ENCODE measurements at places on chromosomes 2 and 18.

DNA sequence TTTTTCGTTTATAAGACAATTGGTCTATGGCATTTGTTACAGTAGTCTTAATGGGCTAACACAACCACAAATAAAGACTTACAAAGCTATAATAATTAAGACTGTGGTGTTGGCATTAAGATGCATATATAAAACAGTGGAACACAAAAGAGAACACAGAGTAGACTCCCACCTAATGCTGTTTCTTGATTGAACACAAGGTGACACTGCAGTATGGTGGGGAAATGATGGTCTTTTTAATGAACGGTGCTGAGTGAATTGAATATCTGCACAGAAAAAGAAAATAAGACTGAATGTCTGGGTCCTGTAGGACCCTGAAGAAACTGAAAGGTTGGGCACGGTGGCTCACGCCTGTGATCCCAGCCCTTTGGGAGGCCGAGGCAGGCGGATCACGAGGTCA lies 1136.6 kb upstream of the NXPH2 start:
- no peak for DNase-seq

DNA sequence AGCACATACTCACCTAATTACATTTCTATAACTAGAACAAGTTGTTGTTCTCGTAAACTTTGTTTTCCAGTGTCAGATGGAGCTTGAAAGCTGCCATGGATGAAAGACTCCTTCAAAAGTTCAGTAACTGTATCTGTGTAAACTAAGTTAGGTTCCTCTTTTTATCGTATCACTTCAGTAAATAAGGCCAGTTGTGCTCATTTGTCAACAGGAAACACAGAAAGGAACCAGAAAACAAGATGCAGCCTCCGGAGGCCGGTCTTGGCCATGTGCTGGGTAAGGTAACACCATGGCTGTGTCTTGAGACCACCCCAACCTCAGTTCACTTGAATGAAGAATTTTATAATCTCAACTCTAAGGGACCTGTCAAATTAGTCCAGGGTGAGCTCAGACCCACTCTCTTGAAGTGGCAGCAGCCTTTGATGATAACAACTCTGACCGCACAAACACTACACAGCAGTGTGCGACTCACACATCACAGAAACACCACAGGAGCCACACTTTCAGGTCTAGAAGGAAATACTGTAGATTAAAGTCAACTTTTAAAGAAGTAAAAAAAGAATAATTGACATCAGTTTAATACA lies 213.8 kb downstream of the AFF3 start:
- DNase-seq: no peak

- no peak for DNase-seq
These were observed 92.3 kb downstream of the KCNH7 start for GRCh38 chr2:162746310-162746709.

DNA sequence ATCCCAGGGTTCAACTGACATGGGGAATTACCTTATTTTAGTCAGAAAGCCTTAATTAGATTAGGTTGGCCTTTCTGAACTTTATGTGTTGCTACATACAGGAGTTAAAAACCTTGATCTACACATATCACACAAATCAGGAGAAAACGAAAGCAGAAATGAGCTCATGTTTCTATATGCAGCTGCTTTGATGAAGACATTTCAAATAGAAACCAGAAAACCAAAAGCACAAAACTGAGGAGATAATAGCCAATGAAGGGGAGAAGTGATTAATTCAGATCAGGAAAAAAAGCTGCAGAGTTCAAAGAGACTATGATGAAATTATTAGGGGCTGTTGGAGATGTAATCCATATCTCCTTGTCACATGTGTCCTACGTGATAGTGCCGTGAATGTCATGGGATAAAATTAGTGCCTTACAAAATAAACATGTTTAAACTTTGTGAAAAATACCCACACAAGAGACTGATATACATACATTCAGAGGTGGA lies 255.0 kb downstream of the CAMKMT start:
- peak; percentile 14 for DNase-seq

DNA sequence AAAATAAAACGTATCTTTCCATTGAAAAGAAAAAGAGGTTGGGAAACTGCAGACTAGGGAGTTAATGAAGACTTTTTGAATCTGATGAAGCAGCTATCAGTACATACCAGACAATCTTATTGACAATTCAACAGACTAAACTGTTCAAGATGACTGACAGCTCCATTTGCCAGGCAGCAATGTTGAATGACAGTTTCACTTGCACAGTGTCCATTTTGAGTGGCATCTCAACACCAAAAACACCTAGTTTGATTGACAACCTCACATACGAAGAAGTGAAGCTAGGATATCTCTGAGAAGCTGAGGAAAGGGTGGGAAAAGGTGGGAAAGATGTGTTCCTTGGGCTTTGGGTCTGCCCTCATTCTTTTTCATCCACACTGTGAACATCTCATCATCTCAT lies 315.0 kb upstream of the SYT4 start:
- DNase-seq: no peak

- DNase-seq: no peak
These were observed 14.6 kb upstream of the MCM6 start for GRCh38 chr2:135890835-135891234.

DNA sequence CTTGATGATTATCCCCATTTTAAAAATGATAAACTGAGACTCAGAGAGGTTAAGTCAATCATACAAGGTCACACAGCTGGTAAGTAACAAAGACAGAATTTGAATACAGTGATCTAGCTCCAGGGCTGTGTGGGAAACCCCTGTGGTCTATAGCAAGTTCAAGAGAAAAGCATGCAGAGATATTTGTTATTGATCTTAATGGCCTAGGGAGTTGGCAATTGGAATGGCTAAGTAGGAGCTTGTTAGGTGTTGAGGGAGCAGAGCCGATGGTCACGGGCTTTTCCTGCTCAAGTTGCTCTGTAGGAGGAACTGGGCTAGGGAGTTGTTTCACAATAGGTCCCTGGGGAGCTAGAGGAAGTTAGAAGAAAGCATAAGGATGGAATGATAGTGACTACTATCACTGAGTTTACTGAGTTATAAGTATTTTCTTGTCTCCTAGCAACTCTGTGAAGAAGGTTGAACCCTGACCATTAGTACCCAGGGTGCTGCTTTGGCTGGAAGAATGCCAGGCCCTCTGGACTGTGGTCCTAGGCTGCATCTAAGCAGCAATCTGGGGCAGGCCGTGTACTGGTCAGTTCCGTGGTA lies 30.0 kb downstream of the RNF125 start:
- DNase-seq: no peak

- no peak for DNase-seq
These were observed 52.3 kb downstream of the GAD1 start for GRCh38 chr2:170869036-170869435.

DNA sequence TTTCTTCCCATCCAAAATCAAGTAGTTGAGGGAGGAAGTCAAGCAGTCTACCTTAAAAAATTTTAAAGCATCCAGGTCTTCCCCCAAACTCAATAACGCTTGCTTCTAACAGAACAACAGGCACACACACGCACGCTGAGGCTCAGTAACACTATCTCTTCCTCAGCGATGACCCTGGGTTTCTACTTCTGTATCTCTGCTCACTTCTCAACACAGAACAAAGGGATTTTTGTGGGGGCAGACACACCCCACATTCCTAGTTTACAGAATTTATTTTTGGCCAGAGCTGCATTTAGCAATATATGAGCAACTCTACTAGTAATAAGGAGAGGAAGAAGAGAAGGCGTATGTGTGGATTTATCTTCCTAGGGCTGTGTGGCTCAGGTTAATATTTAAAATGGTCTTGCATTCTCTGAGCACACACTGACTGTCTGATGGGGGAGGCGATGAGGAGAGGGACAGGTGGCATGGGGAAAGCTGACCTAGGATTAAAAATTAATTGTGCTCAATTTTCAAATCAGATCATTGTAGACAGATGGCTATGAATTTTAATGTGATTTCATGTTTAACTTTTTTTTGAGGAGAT lies 71.3 kb upstream of the PPM1B start:
- no peak for DNase-seq

DNA sequence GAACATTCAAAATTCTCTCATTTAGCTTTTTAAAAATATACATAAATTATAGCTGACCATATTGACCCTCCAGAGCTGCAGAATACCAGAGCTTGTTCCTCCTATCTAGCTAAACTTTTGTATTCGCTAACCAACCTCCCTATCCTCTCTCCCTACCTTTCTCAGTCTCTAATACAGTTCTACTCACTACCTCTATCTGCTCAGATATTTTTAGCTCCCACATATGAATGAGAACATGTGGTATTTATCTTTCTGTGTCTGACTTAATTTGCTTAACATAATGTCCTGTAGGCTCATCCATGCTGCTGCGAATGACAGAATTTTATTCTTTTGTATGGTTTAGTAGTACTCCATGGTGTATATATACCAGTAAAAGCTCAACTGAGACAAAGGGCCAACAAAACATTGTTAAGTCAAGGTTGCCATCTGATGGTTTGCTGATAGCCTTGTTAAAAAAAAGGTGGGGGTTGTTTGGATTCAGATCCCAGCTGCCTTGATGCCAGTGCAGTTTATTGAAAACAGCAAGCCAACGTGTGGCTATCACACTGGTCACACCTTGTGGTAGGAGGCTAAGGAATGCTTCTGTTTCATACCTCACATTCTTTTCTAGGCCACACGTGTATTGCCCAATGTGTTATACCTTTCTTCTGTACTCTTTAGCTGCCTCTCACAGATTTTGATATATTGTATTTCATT lies 101.5 kb downstream of the VWA3B start:
- no peak for DNase-seq

DNA sequence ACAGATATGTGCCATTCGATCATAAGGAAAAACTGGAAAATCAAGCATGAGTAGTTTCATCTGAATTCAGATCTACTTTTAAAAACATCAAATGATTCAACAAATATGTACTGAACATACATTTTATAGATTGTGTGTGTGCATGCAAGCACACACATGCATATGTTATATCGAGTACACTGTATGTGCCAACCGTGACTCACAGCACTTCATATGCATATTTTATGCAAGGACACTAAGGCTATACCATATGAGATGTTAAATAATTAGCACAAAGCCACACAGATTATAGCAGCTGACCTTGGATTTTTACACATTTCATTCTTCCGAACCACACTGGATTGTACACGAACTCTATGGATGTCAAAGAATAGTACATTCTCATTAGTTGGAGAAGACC lies 161.2 kb downstream of the DNAH7 start:
- no peak for DNase-seq

DNA sequence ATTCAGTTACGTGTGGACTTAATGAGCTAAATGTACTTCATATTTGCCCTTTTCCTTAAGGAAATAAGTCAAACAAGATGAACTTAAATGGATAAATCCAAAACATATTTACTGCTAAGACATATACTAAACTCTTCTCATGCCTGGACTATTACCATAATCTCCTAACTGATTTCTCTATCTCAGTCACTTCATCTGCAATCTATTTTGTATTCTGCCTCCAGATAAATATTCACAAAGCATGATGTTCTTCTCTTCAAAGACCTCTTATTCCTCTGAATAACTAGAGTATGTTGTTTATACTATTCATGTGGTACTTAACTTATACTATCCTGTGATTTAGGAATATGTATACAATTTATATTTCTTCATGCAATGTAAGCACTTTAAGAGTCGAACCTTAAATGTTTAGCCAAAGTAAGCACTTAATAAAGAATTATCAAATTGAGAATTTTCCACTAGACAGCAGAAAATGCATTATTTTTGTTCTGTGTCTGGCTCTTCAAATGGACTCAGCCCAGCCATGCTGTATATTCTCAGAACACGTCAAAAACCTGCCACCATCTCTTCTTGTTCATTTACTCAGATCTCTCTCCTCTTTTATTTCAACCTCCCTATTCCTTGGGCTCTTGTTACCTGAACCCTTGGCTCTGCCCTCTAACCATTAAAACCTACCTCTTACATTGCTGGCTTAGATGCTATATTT lies 79.9 kb upstream of the ARHGAP28 start:
- no peak for DNase-seq
